AG10803 (cell line): ENCODE measurements at places on chromosomes 5 and 9.

DNA sequence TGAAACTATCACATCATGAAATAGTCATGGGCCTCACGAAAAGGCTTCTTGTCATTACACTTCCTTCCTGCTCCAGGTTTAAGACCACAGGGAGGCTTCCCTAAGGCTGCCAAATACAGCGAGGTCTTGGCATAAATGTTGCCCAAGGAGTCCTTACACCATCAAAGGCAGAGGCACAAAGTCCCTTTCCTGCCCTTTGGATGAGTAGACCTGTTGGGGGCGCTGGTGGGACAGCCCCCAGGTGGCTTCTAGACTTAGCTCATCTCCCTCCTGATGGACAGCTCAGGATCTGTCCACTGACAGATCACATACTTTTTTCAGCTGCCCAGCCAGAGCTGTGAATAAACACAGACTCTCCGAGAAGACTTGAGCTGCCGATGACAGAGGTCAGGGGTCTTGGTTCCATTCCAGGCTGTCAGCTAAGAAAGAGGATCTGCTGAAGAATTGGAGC is 15.5 kb upstream of the MEGF9 start:
- no peak for DNase-seq

DNA sequence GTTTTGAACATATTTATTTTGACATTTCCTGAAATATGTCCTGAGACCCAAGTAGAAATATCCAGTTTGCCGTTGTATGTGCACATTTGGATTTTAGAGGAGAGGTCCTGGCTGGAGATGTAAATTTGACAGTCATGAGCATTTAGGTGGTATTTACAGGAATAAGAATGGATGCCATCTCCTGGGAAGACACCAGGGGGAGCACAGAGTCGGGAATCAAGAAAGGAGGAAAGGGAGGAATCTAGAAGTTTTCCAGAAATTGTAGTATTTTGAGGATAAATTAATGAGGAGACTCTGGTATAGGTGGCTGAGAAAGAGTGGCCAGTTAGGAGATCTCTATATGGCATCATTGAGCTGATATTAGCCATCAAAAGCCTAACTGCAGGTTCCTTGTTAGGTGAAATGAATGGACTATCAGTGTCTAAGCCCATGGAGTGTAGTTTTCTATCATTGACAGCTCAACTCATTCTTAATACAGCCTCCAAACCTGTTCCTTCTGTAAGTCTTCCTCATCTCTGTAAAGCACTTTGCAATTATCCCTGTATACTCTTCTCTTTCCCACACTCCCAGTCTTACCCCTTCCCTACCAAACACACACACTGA is 7.2 kb downstream of the GAPT start:
- DNase-seq: peak; percentile 30

GRCh38 chr9:19521205-19521604 is 112.4 kb downstream of the ACER2 start:
- DNase-seq: no peak

DNA sequence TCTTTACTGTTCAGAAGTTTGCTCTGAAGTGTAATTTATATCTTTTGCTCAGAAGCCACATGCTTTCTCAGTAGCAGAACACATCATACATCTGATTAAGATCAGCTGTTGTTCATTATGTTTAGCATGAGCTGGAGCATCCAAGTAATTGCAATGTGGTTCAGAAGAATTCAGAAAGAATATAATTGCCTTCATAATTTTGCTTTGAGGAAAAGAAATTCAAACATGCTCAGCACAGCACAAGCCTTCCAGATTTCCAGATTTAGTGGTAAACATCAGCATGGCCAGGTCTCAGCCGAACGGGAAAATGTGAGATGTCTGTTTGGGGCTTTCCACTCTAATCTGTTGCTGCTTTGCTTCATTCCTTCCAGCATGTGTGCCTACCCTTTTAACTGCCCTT is 65.9 kb downstream of the ITGA1 start:
- peak; percentile 85 for DNase-seq

DNA sequence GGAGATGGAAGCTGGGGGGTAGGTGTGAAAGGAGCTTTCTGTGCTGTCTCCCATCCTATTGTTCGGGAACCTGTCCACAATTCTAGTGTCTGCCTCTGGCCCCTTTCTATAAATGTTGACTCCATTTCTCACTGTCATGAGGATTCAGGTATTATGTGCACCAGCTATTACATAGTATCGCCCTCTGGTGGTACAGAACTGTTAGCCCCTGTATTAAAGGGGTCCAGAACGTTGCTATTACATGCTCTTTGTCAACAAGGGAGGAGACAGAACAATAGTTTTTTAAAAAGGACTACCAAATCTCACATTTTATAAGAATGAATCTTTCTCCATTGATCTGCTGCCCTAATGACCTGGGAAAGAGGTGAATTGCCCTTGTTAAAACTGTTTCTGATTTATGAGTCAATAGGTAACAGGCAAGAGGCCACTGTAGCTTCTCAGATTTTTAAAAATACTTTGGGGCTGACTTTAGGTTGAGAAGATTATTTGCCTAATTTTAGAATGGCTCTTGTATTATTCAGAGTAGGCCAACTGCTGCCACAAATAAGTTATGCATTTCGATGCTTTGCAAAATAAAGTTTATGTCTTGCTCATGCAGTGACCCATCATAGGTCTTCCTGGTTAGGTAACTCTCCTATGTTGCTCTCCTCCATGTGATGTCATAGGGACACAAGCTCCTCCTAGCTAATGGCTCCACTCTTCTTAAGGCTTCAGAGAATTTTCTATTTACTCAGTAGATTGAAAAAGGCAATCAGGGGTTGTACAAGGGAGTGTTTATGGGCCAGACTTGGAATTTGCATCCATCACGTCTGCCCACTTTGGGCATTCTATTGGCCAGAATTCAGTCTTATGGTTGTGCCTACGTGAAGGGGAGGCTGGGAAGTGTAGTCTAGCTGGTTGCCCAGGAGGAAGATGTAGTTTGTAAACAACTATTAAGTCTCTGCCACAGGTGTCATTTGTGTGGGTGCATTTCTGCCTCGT is 20.8 kb downstream of the DCANP1 start:
- DNase-seq: peak; percentile 53

DNA sequence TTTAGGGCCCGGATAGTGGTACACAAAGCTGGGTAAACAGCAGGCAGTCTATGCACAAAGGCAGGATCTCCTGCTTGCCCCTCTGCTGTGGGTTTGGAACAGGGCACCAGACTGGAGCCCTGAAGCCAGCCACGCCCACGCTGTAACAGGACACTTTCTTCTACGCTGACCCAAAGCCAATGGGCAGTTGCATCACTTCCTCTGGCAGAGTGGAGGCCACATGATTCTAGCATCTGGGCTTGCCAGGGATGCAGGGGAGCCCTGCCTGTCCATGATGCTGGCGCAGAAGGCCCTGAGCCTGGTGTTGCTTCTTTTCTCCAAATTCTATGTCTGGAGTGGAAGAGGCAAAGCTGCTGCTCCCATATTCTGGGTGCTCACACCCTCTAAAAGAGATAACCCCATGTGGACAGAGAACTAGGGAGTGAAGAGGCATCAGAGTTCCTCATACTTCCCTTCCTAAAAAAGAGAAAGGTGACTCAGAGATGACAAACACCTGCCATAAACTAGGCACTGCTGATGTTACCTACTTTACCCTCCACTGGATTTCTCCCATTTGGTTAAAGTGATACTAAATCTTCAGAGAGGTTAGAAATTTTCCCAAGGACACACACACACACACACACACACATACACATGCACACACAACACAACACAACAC is 260.3 kb upstream of the KLF4 start:
- DNase-seq: peak; percentile 96

- no peak for DNase-seq
Measured at GRCh38 chr5:147359581-147359980, 124.8 kb downstream of the STK32A start.

GRCh38 chr9:112892981-112893380 is 2.3 kb upstream of the SLC46A2 start:
- no peak for DNase-seq

DNA sequence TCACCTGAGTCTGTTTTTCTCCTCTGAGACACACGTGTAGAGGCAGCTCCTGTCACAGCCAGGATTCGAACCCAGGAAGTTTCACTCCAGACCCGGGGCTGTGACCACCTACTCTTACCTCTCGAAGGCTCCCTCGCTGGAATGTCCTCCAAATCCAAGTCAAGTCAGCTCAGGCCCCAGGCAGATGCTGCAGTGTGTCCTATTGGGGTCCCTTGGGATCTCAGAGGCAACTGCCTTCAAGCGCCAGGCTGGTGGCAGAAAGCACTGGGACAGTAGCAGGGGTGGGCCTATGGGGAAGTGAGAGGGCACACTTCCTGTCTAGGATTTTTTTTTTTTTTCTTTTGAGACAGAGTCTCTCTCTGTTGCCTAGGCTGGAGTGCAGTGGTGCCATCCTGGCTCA is 762 bp upstream of the ST6GALNAC4 start:
- no peak for DNase-seq

DNA sequence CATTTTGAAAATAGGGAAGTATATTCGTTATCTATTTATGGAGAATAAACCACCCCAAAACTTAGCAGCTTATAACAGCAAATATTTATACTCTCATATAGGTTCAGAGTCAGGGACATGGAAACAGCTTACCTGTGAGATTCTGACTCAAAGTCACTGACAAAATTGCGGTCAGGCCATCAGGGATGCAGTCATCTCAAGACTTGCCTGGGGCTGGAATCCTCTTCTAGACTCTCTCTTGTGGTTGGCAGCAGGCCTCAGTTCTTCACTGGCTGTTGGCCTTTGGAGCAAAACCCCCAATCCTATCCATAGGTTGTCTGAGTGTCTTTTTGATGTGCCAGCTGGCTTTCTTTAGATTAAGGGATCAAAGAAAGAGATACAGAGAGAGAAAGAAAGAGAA is 275.6 kb downstream of the SEC61B start:
- DNase-seq: no peak

GRCh38 chr5:89968958-89969381 is 440.6 kb downstream of the CETN3 start:
- peak; percentile 26 for DNase-seq

DNA sequence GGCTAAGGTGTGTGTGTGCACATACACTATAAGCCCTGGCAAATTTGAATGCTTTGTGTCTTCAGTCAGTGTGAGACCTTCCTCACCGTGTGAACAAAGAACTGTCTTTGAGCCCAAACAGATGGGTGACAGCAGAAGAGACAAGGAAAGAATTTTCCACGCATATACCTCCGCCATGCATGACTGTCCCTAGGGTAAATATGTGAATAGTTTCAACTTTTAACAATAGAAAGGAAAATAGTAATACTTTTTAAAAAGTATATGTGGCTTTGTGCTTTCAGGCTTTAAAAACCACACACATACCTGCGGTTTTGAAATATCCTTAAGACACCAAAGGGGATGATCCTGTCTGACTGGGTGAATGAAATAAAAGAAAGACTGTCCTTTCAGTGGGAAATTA is 438.6 kb upstream of the MPDZ start:
- DNase-seq: peak; percentile 24

DNA sequence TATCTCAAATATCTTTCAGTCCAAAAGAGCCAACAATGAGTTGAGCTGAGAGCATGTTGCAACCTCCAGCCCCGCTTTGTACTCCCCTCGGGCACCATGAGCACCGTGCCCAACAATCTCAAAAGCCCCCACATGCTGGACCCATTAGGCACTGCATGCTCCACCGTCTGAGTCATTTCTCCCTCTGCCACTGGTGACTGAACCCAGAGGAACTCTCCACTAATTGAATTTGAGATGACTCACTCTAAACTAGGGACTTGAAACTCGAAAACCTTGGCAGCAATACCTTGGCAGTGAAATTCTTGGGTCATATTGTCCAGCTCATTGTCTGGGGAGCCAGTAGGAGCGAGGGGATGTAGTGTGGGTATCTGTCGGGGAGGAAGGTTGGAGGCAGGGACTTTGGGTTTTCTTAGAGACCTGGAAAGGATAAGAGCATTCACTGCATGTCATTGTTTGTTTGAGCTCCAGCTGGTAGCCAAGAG is 49.9 kb upstream of the SLIT3 start:
- peak; percentile 100 for DNase-seq

GRCh38 chr5:151463137-151464029 is 16.0 kb downstream of the SLC36A1 start:
- DNase-seq: no peak
